ENCODE measurements at places on chromosomes 2 and 18. TPM values are rescaled to one million over a fixed set of nuclear protein-coding genes. Genes with fewer than 3 reads are reported as not detected.

The KLHL41 gene
- total RNA-seq, result 0.13 TPM

The MLPH gene
- total RNA-seq, result 0.81 TPM

The DPP4 gene
- 16.4 TPM for total RNA-seq

The MC4R gene
- not detected for total RNA-seq

The BOLL gene
- total RNA-seq, result not detected

The TUBA3E gene
- not detected for total RNA-seq

The PKDCC gene
- total RNA-seq, result 0.81 TPM

The ABHD1 gene
- total RNA-seq, result not detected

The PNO1 gene
- 6.5 TPM for total RNA-seq

All from bladder microvascular endothelial cell (primary cell).